ENCODE measurements at places on chromosomes 6 and 20.
A peak's percentile ranks its signal among the peaks of the same experiment; 100 is the strongest.

DNA sequence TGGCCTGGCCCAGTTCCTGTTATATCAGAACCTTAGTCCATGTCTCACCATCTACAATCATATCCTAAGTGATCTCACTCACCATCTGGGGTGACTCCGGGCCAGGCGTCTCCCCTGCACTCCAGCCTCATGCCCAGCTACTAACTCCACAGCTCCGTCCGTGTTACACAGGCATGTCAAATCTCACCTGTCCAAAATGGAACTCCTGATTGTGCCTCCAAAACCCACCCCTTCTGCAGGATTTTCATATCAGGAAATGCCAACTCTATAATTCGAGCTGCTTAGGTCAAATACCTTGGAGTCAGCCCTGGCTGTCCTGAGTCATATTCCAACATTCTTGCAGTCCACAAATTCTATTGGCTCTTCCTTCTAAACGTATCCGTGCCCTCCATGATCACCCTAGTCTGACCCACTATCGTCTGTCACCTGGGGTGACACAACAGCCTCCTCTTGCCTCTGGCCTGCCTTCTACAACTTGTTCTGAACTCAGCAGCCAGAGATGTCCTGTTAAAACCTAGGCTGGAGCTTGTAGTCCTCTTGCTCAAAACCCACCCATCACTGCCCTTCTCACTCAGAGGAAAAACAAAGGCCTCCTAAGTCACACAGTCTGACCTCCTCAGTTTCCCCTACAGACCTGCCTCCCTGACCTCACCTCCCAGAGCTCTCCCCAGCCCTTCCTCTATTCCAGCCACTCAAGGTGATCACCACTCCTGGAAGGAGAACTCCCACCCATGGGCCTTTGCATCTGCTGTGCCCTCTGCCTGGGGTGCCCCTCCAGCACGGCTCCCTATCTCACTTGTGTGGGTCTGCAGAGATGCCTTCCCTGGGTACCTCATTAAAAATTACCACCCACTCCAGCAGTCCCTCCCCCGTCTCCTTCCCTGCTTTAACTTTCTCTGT, 85.3 kb upstream of the SIRPA start:
- DNase-seq = no peak

GRCh38 chr6:55320696-55321086, 6.6 kb upstream of the GFRAL start:
- no peak for DNase-seq

- no peak for DNase-seq
Observed at GRCh38 chr6:160013987-160014868, 45.3 kb downstream of the IGF2R start.

DNA sequence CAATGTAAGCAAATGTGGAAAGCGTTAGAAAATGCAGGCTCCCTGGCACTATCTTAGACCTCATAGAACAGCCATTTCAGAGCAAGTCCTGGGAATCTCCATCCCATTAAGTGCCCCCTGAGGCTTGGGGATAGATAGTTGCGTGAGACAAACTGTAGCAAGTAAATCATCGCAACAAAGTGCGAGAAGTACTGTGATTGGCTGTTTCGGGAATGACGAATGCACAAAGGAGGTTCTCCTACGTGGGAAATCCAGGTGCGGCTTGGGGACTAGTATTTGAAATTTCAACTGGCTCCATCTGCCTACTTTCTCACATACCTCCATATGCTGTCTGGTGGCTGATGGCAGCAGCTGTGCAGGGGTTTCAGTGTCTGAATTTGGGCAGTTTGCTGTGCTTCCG, 84.5 kb downstream of the PLEKHG1 start:
- no peak for DNase-seq

- no peak for DNase-seq
Observed at GRCh38 chr20:33337119-33337518, 54.1 kb downstream of the BPIFB1 start.

DNA sequence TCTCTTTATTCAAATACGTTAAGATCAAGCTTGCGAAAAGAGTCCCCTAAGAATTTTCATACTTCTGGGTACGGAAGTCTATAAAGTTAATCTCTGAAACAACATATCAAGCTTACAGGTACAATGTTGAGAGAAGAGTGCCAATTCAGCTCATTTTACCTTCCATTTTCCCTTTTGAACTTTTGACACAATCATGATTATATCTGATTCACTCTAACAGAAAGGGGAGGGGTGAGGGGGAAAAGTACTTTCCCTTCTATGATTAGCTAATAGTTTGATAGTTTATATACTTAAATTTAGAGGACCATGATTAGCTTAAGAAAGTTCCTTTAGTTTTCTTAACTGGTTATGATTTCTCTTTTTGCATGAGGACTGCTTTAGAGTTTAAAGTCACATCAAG, 33.5 kb downstream of the SNX3 start:
- DNase-seq = no peak

- no peak for DNase-seq
Observed at GRCh38 chr6:124873066-124873410, 89.2 kb upstream of the RNF217 start.

DNA sequence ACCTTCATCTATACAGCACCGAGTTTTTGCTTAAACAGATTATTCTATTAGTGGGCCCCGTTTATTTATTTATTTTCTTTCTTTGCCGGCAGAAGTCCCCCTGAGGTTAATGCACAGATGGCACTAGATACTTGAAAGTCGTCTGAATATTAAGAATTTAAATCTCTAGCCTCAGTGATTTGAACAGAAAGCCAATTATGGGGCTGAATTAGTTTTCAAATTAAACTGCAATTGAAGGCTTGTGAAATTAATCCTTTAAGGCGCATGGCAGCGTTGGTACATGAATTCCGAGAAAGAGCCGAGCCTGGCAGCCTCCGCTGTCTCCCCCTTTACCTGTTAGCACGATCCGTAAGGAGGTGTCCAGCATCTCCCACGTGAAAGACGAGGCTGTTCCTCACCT, 202.8 kb downstream of the TAF4 start:
- no peak for DNase-seq

DNA sequence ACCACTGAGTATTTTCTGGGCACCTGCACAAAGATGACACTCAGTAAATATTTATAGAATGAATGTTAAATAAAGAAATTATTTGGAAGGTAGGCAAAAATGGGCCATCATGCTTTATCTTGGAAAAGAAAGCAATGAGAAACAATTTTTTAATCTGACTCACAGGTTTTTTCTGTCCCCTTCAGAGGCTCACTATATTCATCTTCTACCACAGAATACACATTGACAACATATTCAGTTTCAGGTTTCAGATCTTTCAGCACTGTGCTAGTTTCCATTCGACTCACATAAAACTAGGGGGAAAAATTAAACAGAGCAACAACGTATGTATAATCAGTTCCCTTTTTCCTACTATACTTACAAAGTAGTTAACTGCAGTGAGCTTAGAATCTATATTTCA, 58.3 kb downstream of the COL12A1 start:
- DNase-seq = no peak

GRCh38 chr20:62518911-62519310, 43.1 kb upstream of the GATA5 start:
- DNase-seq = no peak

DNA sequence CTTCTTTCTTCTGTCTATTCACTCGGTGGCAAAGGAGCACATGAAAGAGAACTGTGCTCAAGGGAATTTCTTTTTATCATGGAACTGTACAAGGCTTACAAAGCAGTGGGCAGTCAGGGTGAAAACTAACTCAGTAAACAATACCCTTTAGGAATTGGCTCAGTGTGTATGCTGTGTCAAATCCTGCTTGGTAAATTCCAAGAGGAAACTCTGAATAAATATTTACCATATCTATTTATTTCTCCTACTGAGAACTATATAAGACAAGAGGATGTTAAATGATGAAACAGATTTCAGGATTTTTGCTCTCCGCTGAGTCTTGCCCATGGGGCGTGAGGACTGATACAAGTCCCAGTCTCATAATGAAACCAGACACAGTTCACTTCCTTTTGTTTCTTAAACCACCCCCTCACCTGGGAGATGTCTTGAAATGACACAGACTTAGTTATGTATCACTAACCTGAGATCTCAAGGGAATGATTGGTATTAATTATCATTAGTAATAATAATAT, 188.8 kb downstream of the BACH2 start:
- no peak for DNase-seq

- no peak for DNase-seq
Observed at GRCh38 chr6:56764081-56764566, 121.4 kb upstream of the DST start.

DNA sequence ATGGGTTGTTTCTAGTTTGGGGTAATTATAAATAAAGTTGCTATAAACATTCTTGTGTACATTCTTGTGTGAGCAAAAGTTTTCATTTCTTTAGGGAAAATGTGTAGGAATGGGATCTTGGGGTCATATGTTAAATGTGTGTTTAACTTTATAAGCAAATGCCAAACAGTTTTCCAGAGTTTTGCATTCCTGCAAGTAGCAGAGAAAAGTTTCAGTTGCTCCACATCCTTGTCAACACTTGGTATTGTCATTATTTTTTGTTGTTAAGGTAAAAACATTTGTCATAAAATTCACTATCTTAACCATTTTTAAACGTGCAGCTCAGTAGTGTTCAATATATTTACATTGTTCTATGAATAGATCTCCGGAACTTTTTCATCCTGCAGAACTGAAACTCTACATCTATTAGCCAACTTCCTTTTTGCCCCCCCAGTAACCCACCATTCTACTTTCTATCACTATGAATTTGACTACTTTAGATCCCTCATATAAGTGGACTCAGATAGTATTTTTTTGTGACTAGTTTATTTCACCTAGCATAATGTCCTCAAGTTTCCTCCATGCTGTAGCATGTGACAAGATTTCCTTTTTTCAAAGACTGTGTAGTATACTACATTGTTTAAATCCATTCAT, 48.4 kb downstream of the PHACTR2 start:
- no peak for DNase-seq

- no peak for DNase-seq
Observed at GRCh38 chr20:54368570-54368969, 106.8 kb upstream of the DOK5 start.

DNA sequence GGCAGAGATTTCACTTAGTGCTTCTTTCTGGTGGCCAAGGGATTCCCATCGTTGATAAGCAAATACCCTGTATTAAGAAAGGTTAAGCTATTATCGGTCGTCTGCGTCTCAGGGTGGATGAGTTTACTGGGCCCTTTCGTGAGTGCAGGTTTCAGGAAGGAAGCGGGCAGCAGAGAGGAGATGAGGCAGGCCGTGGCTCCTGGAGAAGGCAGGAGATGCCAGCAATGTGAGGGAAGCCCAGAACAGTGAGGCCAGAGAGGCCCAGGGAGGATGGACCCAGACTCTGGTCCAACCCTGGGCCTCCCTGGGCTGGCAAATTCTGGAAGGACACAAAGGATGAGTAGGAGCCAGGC, 11.2 kb downstream of the TFEB start:
- no peak for DNase-seq

DNA sequence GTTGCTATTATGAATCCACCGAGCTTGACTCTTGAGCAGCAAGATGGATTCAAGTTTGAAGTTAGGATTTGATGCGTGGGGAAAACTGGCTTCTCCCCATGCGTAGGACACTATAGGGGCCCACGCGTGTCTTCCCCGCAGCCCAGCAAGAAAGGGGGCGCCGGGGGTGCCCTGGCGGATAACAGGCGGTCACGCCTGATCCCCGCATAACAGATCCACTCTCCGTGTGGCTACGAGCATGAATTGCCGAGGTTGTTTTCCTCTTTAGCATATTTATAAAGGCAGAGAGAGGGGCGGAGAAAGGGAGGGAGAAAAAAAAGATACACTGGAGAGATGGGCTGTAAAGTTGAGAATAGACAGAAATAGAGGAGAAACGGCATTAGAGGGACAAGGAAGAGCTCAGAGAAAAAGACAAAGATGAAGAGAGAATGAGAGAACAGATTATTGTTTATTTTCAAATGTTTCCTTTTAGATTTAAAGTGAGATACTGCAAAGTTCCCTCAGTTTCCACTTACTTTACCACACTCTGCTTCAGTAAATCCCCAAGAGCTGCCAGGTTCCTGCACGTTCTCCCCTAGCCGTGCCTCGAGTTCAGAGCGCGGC, 32.0 kb downstream of the TFAP2A start:
- no peak for DNase-seq

- DNase-seq = no peak
Observed at GRCh38 chr6:108435391-108435790, 125.3 kb upstream of the FOXO3 start.

DNA sequence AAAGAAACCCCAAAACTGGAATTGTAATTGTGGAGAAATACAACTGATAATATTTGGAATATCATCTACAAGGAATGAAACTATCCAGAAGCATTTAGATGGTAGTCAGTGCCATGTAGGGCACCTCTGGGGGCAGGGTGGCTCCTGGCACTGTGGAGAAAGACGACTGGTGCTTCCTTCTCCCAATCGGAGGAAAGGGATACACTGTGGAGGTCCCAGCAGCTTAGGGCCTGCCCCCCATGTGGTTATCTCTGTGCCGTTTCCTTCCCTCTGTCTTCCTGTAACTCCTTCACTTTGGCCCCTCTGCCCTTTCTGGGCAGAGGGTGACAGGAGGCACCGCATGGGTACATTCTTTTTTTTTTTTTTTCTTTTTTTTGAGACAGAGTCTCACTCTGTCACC, 178.4 kb downstream of the MTHFD1L start:
- DNase-seq = no peak

GRCh38 chr6:67736161-67736560, 898.9 kb upstream of the ADGRB3 start:
- no peak for DNase-seq

DNA sequence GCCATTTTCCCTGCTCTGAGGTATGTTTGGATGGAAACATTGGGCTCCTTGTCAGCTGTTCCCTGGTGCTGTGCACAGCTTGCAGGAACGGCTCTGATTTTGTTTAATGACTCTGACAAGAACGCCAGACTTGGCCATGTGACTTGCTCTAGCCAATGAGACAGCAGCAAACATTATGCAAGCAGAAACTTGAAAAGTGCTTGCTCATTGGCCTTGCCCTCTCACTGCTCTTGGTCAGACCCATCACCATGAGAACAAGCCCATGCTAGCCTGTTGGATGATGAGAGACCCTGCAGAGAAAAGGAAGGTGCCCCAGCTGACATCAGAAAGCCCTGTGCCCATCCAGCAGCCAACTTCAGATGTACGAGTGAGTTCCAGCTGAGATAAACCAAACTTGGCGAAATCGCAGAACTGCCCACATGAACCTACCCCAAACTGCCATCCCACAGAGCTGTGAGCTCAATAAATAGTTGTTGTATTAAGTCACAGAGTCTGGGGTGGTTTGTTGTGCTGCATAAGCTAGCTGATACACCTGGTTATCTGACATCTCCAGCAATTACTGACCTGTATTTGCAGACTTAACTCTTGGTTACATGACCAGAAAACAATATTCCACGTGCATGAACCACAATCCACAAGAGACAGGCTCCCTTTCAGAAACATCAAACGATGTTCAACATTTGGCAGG, 96.9 kb downstream of the JPH2 start:
- DNase-seq = peak; percentile 40
